ENCODE measurements at places on chromosomes 2 and 18.

DNA sequence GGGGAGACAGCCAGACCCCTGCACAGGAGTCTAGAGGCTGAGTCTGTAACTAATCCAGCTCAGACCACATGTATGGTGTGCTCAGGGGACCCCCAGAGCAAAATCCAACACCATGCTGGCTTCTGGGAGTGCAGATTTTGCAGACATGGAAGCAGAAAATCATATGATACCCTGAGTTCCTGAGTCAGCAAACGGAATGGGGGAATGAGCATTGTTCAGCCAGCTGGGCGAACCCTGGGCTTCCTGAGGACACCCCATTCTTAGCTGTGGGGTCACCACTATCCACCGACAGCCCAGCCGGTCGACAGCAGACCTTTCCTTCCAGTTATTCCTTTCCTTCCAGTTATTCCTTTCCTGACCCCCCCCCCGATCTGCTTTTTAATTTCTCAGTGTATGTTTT is 322.9 kb downstream of the GBX2 start:
- no peak for DNase-seq

- no peak for DNase-seq
Observed at GRCh38 chr18:50696436-50696835, 123.4 kb downstream of the MRO start.

DNA sequence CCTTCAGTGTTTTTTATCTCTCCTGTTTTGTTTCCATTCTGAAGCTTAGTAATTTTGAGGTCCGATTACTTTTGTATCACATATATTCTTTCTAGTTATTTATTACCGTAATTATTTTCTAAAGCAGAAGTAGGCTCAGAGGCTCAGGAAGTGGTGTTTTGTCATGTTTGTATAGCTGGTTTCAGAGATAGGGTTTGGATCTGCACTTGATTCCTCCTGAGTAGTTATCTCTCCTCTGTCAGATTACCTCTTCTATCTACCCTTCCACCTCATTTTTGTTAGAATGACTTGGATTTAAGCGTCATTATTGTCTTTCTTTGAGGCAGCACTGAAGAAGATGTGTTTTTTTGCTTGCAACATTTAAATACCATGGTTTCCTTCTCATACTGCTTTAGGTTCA is 95.4 kb downstream of the MTA3 start:
- DNase-seq = no peak

GRCh38 chr18:79629249-79629558 is 50.4 kb upstream of the CTDP1 start:
- no peak for DNase-seq
